Immature natural killer cell (primary cell): ENCODE measurements at places on chromosomes 12 and 14. TPM values are rescaled to one million over a fixed set of nuclear protein-coding genes. Genes with fewer than 3 reads are reported as not detected.

DNA sequence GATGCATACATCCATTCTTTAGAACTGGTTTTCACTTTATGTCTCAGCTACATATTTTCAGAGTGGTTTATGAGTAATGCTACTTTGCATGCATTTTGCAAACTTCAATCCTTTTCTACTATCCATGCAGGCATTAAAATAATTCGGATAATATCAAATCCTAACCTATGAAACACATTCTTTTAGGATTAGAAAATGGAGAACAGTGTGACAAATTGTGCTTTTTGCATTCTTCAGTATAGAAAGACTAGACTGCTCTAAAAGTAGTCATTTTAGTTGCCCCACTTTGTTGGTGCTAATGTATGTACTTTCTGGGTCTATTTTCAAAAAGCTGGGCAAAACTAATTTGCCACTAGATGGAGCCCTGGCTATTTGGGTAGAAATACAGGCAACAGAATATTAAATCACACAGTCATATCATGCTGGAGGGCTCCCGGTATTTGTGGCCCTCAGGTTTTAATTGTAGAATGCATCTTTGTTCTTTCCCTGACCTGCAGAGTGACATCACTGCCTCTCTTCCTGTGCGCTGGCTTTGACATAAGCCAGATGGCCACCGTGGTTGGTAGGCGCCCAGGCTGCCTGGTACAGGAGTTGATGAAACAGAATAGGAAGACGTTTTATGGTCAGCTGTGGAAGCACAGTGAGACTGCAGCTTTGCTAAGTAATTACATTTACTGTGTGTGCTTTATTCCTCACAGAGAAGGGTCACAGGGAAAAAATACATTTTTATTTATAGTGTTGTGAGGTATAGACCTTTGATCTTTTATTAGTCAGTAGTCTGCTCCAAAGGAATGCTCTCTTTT is 28.1 kb downstream of the MSRB3 start:
- no peak for DNase-seq
- no peaks in the 10 kb centered on the region for H3K36me3 ChIP-seq
- no peak overlapping the region for H3K27ac ChIP-seq

- no peaks in the 10 kb centered on the region for H3K4me1 ChIP-seq
- no peak overlapping the region for H3K27ac ChIP-seq
- DNase-seq = no peak
- H3K27me3 ChIP-seq = no peaks in the 10 kb centered on the region
Observed at GRCh38 chr12:62686938-62687337, 220.3 kb downstream of the MON2 start.

- peaks cover 3% of the 10 kb centered on the region for H3K27me3 ChIP-seq
- H3K4me1 ChIP-seq = no peaks in the 10 kb centered on the region
- H3K4me3 ChIP-seq = no peak overlapping the region
- no peaks in the 10 kb centered on the region for H3K36me3 ChIP-seq
Observed at GRCh38 chr12:110421159-110421661, 17.7 kb upstream of the ANAPC7 start.

DNA sequence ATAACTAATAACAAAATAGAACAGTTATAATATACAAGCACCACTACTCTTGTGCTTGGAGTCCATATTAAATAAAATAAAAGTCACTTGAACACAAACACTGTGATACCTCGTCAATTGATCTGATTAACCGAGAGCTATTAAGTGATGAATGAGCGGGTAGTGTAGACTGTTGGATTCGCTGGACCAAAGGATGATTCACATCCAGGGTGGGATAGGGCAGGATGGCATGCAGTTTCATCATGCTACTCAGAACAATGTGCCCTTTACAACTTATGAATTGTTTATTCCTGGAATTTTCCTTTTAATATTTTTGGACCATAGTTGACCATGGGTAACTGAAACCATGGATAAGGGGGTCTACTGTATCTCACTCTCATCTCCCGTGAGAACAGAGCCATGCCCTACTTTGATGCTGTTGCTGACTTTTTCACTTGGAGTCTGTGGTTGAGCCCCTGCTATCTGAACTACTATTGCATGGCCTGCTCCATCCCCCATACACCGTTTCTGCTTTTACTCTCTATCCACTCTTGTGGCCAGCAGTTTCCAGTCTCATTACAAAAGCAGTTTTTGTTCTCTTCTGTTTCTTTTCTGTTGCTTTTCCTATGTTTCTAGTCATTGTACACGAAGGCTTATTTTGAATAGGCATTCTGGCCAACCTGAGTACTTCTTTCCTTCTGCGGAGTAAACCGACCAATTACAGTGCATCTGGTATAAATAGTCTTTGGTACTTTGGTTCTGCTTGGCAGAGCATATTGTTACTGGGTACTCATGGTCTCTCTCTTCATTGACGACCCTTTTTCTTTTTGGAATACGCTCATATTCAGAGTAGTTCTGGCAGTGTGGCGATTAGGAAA is 12.2 kb downstream of the TMTC2 start:
- H3K27ac ChIP-seq = no peak overlapping the region
- H3K4me1 ChIP-seq = no peaks in the 10 kb centered on the region
- H3K4me3 ChIP-seq = no peak overlapping the region
- no peaks in the 10 kb centered on the region for H3K36me3 ChIP-seq
- DNase-seq = no peak
- peaks cover 3% of the 10 kb centered on the region for H3K27me3 ChIP-seq

DNA sequence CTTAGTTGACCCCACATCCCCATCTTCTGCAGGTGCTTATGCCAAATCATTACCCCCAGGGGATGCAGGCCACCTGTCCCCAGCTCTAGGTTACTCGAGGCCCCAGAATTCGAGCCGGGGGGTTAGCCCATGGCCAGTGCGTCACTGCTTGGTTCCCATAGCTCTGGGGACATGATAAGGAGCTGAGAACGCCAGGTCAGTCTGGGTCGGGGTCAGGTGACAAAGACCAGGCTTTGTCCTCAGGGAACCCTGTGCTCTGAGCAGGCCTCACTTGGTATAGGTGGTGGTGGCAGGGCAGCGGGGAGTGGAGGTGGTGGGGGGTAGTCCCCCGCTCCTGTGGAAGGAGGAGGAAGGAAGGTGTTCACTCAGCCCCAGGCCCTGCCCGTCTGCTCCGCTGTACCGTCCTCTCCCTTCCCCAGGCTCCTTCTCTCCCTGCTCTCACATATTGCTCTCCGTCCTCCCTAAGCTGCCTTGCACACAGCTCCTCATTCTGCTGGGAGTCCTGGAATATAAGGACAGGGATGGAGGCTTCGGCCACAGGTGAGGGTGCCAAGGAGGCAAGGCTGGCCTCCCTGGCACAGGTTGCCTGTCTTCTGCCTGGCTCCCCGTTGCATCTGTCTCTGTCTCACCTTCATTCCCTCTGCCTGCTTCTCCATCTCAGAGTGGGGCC is 2.0 kb upstream of the MYH6 start:
- no peak for DNase-seq
- no peaks in the 10 kb centered on the region for H3K36me3 ChIP-seq
- no peak overlapping the region for H3K4me3 ChIP-seq
- no peaks in the 10 kb centered on the region for H3K27me3 ChIP-seq
- H3K27ac ChIP-seq = no peak overlapping the region

DNA sequence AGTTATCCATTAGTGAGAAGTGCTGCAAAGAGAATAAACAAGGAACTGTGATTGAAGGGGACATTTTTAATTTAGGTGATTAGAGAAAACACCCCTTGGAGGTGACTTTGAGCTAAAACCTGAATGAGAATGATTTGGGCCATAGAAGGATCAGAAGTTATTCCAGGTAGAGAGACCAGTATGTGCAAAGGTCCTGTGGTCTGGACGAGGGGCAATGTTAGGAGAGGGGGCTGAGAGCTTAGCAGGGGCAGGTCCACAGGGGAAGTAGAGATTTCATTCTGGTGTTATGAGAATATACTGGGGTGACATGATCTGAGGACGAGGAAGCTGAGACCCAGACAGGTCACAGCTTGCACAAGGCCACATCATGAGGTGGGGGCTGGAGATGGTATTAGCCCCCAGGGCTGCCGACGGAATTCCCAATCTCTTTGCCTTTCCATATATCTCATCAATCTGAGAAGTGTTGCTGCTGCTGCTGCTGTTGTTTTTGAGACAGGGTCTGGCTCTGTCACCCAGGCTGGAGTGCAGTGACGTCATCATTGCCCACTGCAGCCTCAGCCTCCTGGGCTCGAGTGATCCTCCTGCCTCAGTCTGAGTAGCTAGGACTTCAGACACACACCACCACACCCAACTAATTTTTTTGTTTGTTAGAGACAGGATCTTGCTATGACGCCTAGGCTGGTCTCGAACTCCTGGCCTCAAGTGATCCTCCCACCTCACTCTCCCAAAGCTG is 55.6 kb downstream of the KCTD10 start:
- H3K27ac ChIP-seq = no peak overlapping the region
- H3K4me3 ChIP-seq = no peak overlapping the region
- peaks cover 5% of the 10 kb centered on the region for H3K27me3 ChIP-seq
- no peak for DNase-seq

DNA sequence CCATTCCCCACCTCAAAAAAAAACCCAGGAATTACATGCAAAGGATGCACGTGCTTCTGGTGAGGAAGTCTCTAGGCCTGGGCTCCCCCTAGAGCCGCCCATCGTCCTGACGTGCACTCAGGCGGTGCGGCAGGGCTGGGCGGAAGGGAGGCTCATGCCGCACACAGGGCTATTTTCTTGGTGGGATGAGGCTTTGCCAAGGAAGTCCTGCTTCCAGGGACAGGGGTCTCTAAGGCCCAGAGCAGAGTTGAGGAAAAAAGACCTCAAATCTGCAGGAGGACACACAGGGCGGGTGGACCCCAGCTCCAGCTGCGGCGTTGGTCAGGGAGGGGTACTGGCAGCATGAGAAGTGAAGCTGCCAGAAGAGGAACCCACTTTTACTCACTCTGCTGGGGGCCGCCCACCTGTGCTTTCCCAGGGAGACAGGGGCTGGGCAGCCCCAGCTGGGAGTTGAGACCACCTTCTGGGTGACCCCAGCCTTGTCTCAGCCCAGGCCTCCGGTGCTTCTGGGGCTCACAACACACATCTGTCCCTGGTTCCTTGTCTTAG is 4.2 kb downstream of the RHOF start:
- peaks cover 84% of the 10 kb centered on the region for H3K4me1 ChIP-seq
- H3K4me3 ChIP-seq = peak overlapping the region; percentile 91
- H3K27me3 ChIP-seq = peaks cover 17% of the 10 kb centered on the region
- H3K27ac ChIP-seq = peak overlapping the region; percentile 100
- peak; percentile 75 for DNase-seq
- peaks cover 19% of the 10 kb centered on the region for H3K36me3 ChIP-seq

- H3K36me3 ChIP-seq = no peaks in the 10 kb centered on the region
- H3K27me3 ChIP-seq = peaks cover 2% of the 10 kb centered on the region
- no peak overlapping the region for H3K27ac ChIP-seq
- DNase-seq = no peak
Observed at GRCh38 chr12:70196811-70197281, 46.4 kb upstream of the CNOT2 start.

- H3K27me3 ChIP-seq = no peaks in the 10 kb centered on the region
- no peaks in the 10 kb centered on the region for H3K36me3 ChIP-seq
- no peak for DNase-seq
- H3K4me1 ChIP-seq = no peaks in the 10 kb centered on the region
Observed at GRCh38 chr12:76124456-76124855, 40.0 kb upstream of the NAP1L1 start.

DNA sequence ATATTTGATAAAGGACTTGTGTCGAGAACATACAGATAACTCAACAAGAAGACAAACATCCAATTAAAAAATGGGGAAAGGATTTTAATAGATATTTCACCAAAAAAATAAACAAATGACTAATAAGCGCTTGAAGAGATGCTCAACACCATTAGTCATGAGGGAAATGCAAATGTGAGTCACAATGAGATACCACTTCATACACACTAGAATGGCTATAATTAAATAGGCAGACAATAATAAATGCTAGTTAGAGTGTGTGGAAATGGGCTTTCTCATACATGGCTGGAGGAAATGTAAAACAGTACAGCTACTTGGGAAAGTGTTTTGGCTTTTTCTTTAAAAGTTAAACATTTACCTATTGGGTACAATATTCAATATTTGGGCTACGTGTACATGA is 34.8 kb downstream of the DLK1 start:
- DNase-seq = no peak
- H3K27ac ChIP-seq = no peak overlapping the region
- no peaks in the 10 kb centered on the region for H3K4me1 ChIP-seq
- H3K27me3 ChIP-seq = peaks cover 3% of the 10 kb centered on the region
- no peak overlapping the region for H3K4me3 ChIP-seq

GRCh38 chr12:130818272-130818634 is 20.8 kb downstream of the STX2 start:
- peaks cover 5% of the 10 kb centered on the region for H3K27me3 ChIP-seq
- peak overlapping the region; percentile 88 for H3K4me3 ChIP-seq
- no peak for DNase-seq

DNA sequence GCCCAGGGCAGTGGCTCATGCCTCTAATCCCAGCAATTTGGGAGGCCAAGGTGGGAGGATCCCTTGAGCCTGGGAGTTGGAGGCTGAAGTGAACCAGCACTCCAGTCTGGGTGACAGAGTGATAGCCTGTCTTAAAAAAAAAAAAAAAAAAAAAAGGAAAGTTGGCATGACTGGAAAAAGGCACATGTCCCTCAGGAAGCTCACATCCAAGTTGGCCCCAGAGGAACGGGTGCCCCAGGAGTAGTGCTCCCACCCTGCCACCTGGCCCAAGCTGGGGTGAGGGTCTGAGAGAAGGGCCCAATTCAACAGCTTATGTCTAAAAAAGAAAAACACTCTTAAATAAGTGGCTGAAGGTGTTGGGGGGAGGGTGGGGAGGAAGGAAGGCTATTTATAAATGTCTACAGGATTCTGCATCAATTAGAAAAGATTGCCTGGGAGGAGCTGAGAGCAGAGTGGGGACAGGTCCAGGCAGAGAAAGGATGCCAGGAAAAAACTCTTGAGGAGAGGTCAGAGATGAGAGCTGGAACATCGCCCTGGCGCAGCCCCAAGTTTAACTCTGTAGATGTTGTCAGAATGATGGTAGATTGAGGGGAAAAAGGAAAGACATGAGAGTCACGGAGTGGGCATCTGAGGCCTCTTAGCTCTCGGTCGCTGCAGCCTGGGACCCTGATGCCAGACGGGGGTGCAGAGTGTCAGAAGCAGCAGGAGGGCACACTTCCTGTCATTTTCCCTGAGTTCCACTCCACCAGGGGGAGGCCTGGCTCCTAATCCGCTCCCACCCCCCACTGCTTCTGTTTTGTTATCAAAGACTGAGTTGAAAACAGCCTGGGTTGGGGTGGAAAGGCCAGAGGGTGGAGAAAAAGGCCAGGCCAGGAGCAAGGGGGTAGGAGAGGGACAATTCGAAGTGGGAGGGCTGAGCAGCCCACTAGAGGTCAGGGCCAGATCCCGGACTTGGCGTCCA is 7.3 kb downstream of the SPRYD3 start:
- peaks cover 1% of the 10 kb centered on the region for H3K27me3 ChIP-seq
- no peak for DNase-seq
- H3K36me3 ChIP-seq = peaks cover 7% of the 10 kb centered on the region
- H3K27ac ChIP-seq = no peak overlapping the region

GRCh38 chr12:4273652-4274395 is at the start of gene CCND2:
TSS of gene CCND2 (plus strand) at chr12:4273762. CDS start at chr12:4274041, 279 bp downstream.
- H3K4me3 ChIP-seq = peak within 1 kb of the TSS; percentile 90
- H3K27me3 ChIP-seq = peaks cover 46% of the 10 kb centered on the region
- H3K4me1 ChIP-seq = peaks cover 61% of the 10 kb centered on the region
- peak within 1 kb of the TSS; percentile 100 for H3K27ac ChIP-seq

The ALX1 gene
- polyA plus RNA-seq = not detected

The SELPLG gene
- 815 TPM for polyA plus RNA-seq

The TMEM30B gene
- polyA plus RNA-seq = 1.2 TPM

The STAB2 gene
- polyA plus RNA-seq = not detected

The C12orf50 gene
- polyA plus RNA-seq = not detected
